ENCODE measurements at places on chromosomes 12 and 14.

DNA sequence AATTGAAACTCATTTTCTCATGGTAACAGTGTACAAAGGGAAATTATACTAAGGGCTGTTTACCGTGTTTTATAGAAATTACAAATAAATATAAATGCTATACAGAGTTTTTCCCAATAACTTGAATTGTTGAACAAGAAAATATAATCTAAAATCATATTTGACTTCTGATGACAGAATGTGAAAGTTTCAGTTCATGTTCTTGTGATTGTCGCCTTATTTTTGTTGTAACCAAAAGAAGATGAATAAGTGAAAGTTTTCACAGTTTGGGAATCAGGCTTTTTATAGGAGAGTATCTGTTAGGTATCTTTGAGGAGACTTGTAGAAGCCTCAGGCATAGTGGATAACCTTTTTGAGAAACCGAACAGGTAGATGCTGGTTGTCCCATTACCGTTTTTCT, 28.1 kb downstream of the ANO6 start:
- no peak for DNase-seq

DNA sequence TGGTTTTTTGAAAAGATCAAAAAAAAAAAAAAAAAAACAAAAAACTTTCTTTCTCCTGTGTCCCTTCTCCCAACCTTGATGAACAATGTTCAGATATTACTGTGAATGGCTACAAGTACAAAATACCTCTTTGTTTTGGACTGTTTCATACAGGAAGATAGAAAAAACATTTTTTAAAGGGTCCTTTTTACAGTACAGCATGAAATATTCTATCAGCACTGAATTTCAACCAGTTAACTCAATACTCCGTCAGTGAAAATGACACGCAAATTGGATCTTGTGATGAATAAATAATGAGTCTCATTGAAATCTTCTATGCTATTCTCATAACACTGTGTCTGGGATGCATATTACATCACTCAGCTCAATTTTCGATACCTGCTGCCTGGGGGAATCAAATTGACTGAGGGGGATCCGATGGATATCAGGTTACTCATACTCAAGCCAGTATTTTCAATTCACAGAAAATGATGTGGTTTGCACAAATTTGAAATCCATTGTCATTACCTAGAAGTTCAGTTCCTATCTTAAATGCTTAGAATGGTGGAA, 179.6 kb downstream of the TMTC2 start:
- no peak for DNase-seq

GRCh38 chr12:88566430-88566829, 13.8 kb downstream of the KITLG start:
- no peak for DNase-seq

DNA sequence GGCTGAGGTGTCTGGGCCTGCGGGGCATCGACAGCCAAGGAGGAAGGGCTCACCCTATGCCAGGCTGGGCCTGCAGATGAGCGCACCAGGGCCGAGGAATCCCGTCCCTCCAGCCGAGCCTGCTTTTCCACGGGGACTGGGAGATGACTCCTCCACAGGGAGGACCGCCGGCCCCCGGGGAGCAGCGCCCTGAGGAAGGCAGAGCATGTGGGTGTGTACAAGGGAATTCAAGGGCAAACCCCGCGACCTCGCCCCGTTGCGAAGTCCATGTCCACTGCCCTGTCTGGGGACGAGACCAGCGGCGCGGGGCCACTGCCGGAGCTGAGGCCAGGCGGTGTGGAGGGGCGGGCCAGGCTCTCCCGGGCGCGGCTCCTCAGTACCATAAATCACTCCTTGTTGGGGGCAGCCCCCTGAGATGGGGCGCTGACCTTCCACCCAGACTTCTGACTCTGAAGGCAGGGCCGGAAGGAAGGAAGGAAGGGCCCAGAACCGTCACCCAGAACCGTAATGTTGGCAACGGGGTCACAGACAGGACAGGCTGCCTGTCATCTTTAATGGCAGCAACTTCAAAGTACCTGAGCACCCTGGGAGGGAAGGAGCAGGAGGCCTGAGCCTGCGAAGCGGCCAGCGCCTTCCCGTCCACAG, 52.5 kb downstream of the RNF34 start:
- DNase-seq: peak; percentile 83

DNA sequence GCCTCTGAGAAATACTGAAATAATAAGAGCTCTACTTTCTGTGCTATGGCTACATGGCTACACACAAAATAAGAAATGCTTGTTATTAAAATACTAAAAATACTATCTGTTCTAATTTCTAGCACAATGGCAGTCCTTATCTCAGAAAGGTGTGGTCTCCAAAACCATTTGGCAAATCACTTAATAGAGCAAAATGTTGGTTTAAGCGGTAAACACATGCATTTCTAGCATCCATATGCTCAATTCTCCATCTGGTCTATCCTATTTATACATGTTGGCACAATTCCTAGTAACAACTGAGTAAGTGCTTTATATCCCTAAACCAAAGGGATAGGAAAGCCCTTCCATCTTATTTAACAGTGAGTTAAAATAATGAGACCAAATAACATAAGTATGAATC, 107.0 kb downstream of the PAPLN start:
- no peak for DNase-seq

GRCh38 chr12:69919495-69919894, 94.5 kb downstream of the MYRFL start:
- DNase-seq: no peak

GRCh38 chr12:24038211-24038997, 88.9 kb upstream of the SOX5 start:
- no peak for DNase-seq

GRCh38 chr14:37864861-37865718, 269.7 kb downstream of the TTC6 start:
- peak; percentile 76 for DNase-seq

DNA sequence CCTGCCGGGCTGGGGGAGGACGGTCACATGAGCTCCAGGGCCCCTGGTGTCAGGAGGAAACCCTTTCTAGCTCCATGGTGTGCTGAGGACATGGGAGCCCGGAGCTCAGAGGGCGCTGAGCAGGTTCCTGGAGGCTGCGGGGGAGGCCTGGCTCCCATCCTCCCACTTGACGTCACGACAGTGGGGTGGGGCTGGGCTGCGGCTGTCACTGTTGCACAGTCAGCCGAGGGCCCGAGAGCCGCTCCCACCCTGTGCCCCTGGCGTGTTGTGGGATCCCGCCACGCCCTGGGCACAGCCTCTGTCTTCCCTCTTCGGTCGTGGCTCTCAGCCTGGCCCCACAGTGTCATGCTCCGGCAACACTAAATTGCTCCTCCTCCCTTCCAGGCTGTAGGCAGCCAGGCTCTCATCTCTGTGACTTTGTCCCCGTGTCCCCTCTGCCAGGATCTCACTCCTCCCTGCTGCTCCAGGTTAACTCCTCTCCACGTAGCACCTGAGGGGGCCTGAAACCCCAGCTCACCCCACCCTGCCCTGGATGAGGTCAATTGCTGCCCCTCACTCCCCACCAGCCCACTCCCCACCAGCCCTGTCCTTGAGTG, 33.0 kb downstream of the BEGAIN start:
- peak; percentile 53 for DNase-seq

DNA sequence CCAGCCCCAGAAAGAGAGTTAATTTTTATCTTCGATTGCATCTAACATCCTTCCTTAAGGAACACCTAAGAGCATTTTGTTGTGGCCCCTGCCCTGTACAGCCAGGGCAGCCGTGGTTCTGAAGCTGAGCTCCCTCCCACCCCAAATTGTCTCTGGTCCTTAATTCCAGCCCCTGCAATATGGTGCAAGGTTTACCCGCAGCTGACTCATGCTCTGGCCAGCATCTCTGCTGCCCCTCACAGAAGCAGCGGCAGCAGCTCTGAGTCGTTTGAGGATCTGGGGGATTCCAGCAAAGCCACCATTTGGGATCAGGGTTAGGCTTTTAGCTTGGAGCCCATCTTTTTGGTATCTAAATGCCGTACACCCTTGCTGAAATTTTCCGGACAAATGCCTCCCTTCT, 3.3 kb downstream of the DLK1 start:
- no peak for DNase-seq

DNA sequence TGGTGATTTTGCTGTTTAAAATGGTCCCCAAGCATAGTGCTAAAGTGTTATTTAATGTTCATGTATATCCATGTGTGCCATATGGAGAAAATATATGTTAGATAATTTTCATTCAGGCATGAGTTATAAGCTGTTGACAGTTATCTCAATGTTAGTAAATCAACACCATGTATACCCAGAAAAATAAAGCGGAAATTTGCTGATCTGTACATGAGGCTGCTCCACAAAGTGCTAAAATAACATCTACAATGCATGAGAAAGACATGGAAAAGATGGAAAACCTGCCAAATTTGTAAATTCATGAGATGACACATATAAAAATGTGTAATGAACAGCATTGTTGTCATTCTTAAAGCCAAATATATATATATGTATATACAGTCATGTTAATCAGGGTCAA, 1199.2 kb downstream of the FSCB start:
- no peak for DNase-seq

DNA sequence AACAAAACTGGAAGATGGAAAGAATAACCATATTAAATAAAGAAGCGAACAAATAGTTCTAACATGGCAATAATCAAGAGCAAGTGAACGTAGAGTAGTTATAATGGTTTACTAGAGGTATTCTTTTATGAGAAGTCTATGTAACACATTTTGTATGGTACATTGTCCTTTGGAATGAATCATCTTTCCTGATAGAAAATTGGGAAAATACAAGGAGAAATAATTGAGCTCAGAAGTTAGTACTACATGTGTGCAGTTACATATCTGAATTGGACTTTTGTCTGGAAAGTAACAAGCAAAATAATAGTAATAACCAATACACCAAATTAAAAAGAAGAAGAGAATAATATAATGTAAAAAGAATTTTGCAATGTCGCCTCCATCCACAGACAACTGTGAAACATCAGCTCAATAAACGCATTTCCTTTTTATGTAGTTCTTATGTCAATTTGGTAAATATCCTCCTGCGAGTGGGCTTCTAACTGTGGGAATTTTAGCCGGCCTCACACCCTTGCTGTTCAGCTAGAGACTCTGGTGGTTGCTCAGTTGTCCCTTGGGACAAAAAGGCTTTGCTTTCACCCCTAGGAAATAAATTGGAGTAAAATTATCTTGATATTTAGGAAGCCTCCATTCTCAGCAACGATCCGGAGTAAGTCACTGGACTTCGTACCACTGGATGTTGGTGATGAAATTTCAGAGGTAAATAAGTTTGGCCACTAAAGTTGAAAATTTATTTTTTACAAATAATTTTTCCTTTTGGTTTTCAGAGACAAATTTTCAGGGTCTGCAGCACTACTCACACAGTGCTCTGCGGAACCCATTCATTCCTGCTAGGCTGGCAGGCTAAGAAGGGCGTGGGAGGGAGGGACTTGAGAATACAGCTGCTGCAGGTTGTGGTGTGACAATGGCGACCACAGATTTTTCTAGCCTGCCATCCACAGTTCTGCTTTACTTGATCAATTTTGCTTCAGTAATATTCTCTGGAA, 1.1 kb upstream of the TUBA1A start:
- no peak for DNase-seq

DNA sequence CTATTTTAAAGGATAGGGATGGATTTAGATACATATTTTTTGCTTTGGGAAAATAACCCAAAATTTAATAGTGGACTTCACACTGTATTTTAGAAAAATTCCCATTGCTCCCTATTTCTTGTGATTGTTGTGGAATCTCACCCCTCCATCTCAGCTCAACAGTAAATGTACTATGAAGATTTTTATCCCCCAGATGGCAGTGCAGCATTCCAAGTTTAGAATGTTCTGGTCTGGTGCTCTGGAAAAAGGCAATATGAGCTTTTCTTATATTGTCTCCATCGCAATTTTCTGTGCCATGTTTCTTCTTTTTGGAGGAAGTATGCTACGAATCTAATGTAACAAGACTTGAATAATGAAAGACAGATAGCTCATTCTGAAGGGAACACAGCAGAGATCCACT, 471.7 kb upstream of the SYT1 start:
- peak; percentile 17 for DNase-seq

DNA sequence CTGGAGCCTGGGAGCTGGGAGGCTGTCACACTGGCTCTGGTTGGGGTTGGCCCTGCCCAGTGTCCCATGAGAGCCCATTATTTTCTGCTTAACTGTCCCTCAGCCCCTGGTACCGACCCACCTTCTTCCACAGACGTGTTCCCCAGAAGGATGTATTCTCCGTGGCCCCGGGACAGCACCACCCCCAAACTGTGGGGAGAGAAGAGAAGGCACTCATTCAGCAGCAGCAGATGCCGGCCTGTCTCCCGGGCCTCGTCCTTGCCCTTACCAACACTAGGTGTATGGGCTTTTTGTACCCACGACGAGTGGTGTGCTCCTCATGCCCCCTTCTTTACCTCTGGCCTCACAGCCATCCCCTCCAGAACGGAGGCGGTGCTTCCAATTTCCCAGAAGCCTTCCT, 38.1 kb downstream of the LRTM2 start:
- DNase-seq: no peak

DNA sequence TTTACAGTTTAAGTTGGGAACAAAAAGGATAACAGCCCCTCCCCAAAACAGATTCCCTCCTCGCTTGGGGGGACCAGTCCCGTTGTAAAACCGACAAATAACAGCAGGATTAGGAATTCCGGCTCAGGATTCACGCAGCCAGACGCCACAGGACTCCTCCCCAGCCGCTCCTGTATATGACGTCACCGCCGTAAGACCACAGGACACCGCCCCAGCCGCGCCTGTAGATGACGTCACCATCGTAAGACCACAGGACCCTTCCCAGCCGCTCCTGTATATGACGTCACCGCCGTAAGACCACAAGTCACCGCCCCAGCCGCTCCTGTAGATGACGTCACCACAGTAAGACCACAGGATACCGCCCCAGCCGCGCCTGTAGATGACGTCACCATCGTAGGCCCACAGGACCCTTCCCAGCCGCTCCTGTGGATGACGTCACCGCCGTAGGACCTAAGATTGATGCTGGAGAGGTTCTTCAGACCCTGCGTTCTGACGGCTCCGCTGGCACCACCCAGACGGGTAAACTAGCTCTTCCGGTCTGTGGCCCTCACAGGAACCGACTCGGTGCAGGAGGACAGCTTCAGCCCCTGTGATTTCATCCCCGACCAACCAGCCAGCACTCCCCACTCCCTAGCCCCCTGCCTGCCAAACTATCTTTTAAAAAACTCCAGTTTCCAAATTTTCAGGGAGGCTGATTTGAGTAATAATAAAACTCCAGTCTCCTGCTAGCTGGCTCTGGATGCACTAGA, 43.9 kb upstream of the FBRSL1 start:
- no peak for DNase-seq

GRCh38 chr12:58916161-58916621, 4.1 kb downstream of the LRIG3 start:
- no peak for DNase-seq

GRCh38 chr12:29146196-29146595, 2.9 kb upstream of the FAR2 start:
- DNase-seq: no peak

- no peak for DNase-seq
These were observed 42.1 kb upstream of the CNTN1 start for GRCh38 chr12:40650038-40650704.

Measured in GM03348 (cell line).